ENCODE measurements at places on chromosomes 6 and 20.

GRCh38 chr6:87078983-87079616 lies 15.8 kb downstream of the CGA start:
- DNase-seq: peak; percentile 73

DNA sequence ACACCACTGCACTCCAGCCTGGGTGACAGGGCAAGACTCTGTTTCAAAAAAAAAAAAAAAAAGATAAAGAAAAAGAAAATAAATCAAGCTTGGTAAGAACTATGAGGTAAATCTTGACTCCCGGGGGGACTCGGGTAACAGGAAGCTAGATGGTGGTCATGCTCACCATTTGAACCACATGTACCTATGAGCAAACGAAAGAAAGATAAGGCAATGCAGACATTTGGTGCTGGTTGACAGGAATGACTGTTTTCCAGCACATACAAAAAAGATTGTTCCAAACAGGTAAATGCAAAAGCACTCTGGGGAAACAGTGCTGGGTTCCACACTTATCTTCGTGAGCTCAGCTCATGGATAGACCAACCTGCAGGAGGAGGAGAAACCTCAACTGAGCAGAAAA lies 22.8 kb upstream of the PTPN1 start:
- no peak for DNase-seq

DNA sequence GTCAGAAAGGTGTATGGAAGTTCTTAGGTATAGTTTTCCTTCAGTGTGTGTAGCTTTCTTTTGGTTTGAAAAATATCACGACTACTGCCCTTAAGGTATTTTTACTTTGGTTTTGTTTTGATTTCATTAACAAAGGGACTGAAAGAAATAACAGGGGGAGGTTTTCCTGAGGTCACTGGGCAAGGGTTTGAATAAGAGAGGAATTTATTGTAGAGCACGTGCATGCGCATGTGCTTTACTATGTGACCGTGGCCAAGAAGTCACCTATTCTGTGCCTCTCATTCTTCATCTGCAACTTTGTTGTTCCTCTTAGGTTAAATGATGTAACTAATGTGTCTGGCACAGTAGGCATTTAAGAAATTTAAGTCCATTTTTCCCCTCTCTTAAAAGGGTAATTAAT lies 4.1 kb upstream of the MAN1A1 start:
- no peak for DNase-seq

GRCh38 chr6:76684875-76685274 lies 612.4 kb upstream of the IMPG1 start:
- DNase-seq: no peak

- DNase-seq: no peak
These were observed 190.6 kb upstream of the RSPO3 start for GRCh38 chr6:126927841-126928240.

DNA sequence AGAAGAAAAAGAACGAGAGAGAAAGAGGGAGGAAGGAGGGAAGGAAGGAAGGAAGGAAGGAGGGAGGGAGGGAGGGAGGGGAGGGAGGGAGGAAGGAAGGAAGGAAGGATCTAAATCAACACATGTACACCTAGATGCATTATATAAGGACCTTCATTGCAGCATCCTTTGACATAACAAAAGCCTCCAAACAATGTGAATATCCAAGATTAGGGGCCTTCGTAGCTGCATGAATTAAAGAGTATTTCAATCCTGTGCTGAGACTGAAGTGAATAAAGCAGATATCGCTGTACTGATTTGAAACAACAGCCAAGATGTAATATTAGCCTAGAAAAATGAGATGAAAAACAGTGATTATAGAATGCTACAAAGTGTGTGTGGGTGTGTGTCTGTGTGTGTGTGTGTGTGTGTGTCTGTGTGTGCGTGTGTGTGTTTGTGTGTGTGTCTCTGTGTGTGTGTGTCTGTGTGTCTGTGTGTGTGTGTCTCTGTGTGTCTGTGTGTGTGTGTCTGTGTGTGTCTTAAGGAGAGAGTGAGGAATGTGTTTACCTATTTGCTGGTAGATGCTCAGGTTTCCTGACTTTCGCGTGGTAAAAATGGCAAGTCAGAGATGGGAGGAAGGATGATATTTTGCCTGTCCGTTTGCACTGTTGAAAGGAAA lies 129.0 kb upstream of the PTPN1 start:
- no peak for DNase-seq

GRCh38 chr20:59723108-59723500 lies 118.8 kb downstream of the PHACTR3 start:
- DNase-seq: peak; percentile 14

DNA sequence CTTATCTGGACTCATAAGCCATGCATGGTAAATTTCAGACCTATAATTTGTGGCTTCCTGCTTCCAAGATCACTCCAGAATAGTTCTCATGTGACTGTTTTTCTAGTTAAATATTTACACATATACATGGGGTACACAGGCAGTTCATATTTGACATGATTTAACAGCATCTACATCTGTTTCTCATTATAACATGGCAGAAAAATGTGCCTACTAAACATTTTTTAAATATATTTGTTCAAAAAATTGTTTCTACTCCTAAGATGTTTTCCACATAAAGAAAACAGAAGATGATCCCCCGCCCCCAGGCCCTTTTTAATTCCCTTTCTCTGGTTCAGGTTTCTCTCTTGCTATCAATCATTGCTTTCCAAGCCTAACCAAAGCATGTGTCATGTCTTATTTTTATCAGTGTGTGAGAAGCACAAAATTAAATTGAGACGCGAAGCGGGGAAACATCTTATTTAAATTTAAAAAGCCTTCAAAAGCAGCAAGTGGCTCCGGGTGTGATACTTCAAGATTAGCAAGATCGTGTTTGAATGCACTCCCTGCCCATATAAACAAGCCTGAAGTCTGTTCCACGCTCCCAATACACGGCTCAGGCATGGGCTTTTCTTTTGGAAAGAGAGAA lies 37.3 kb downstream of the IPCEF1 start:
- DNase-seq: no peak

DNA sequence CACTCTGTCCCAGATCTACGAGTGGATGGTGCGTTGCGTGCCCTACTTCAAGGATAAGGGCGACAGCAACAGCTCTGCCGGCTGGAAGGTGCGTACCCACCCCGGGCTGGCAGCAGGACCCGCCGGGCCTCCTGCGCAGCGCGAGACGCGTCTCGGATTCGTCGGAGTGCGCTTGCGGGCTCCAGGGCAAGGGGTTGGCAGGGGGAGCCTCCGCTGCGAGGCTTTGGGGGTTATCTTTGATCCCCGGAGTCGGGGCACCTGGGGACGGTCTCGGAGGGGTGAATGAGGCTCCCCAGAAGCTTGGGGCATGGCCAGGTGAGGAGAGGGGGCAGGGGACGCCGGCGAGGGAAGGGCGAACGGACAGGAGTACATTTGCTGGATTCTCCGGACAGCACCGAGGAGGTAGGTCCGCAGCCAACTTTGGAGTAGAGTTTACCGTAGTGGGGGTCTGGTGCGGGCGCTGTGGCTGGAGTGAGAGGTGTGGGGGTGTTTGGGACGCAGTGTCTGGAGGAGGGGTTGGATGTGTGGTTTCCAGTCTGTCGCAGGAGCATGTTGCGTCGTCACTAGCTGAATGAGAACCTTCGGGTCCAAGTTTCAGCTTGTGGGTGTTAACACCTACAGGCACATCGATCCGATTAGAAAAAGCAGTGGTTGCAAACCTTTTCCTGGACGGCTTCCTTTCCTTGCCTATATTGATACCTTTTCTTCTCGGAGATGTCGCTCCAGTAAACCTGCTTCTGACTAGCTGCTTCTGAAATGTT lies 1.2 kb downstream of the FOXO3 start:
- DNase-seq: peak; percentile 42

- no peak for DNase-seq
These were observed 30.5 kb upstream of the RIPK1 start for GRCh38 chr6:3037638-3038365.

GRCh38 chr6:168956141-168956838 lies 297.4 kb downstream of the THBS2 start:
- DNase-seq: no peak

- no peak for DNase-seq
These were observed 370.4 kb downstream of the PREX1 start for GRCh38 chr20:48457193-48458002.

- peak; percentile 43 for DNase-seq
These were observed at the start of gene GNAS for GRCh38 chr20:58852543-58853271. GNAS (plus strand) TSS chr20:58852716.

- DNase-seq: no peak
These were observed 118.8 kb downstream of the BMP5 start for GRCh38 chr6:55756531-55757031.

DNA sequence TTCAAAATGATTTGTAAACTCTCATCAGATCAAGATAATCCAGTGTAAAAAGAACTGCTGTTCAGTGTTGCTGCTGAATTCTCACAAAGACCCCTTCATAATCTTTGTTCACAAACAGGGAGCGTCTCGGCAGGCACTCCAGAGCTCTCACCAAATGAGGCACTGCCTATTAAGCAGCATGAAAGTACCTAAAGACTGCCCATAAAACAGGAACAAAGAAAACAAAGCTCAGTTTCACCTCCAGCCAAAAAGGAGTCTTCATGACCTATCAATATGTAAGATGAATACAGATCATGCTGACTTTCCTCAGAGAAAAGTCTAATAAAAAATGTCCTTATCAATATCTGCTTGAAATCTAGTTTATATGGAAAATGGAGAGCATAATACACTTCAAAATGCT lies 41.8 kb downstream of the GPR63 start:
- no peak for DNase-seq

- DNase-seq: peak; percentile 70
These were observed 278.6 kb downstream of the TBC1D32 start for GRCh38 chr6:121055572-121056163.

GRCh38 chr6:133916650-133917151 lies 27.8 kb downstream of the TCF21 start:
- DNase-seq: peak; percentile 71

DNA sequence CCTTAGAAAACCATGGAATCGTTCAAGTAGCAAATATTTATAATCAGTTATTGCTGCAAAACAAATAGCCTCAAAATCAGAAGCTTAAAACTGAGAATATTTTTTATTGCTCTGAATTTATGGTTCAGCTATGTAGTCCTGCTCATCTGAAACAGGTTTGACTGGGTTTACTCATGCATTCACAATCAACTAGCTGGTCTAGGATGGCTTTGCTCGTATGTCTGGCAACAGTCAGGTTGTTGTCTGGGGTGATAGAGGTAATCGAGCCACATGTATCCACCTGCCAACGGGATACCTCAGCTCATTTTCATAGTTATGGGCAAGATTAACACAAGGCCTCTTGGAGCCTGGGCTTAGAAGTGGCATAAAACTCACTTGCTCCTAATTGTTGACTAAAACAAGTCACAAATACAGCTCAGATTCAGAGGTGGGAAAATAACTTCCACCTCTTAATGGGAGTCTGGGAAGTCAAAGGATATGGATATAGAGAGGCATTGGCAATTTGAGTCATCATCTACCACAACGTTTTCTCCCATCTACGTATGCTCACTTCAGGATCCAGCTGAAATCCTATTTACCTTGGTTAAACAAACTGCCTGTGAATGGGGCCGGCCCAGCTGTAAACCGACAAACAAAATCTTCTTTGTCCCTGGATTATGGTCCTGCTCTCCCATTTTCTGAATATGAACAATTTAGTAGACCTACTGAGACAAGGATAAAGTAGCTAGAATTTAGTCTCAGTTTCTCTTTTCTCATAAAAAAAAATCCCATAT lies 54.5 kb upstream of the TENT5A start:
- DNase-seq: no peak

DNA sequence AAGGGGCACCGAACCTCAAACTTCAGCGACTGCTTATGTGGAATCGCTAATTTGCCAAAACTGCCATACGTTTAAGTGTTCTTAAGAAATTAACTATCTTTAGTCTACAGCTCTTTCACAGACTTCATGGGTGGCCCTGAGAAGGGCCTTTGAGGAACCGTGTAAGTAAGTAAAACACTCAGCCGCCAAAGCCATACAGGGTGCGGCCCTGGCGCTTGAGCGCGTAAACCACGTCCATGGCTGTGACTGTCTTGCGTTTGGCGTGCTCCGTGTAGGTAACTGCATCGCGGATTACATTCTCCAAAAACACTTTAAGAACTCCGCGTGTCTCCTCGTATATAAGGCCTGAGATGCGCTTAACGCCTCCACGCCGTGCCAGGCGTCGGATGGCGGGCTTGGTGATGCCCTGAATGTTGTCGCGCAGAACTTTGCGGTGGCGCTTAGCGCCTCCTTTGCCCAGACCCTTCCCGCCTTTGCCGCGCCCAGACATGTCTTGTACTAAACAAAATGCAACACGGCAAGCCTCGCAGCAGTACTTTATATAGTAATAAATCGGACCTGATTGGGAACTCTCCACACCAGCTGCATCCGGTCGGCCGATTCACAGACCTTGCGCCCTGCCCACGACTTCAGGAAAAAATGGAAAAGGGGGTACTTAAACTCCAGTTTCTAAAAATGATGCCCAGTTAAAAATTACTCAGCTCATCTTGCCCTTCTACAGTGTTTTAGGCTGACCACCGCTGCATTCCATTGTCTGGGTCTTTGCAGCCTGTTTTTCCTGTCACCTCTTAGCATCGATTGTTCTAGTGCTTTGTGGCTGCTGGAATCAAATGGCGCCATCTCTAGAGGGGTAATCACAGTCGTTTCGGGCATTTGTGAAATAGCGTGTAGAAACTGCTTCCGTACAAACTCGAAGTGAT lies 38.9 kb downstream of the OR2B2 start:
- DNase-seq: peak; percentile 95

DNA sequence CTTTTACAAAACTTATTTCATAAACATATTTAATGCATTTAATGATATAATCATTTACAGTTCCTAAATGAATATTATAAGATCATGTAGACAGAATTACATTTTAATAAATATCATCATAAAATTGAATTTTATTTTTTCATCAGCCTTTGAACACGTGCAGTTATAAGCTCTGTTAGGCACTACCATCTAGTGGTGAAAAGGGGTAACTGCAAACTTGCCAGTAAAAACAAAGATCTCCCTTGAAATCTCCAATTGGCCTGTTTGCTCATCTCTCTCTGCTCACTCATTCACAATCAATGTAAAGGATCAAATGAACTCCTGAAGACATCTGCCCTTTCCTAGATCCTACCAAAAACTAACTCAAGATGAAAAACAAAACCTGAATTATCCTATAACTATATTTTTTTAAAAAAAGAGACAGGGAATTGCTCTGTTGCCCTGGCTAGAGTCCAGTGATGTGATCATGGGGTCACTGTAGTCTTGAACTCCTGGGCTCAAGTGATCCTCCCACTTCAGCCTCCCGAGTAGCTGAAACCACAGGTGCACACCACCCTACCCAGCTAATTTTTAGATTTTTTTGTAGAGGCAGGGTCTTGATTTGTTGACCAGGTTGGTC lies 31.7 kb downstream of the SAMHD1 start:
- DNase-seq: peak; percentile 73

GRCh38 chr20:10655720-10656669 lies 17.8 kb downstream of the JAG1 start:
- DNase-seq: no peak

GRCh38 chr6:46291275-46291633 lies 120.5 kb upstream of the ENPP5 start:
- DNase-seq: no peak

DNA sequence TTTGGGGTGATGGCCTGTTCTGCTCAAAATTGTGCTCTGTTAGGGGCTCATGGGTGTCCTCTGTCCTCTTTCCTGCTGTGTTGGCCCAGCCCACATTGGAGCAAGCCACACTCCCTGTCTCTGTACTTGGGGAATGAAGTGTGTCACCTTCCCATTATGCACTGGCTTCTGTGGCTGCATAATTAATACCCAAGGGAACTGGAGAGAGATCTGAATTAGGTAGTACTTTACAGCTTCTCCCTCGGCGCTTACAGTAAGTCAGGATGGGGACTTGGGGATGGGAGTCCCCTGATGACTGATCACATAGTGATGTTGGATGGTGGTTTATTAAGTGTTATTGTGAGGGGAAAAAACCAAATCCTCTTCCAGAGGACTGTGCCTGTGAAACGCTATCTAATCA lies 116.6 kb downstream of the FOXO3 start:
- no peak for DNase-seq
